Cortex of kidney (tissue), 1 donor: ENCODE measurements at places on chromosomes 11 and 22.

DNA sequence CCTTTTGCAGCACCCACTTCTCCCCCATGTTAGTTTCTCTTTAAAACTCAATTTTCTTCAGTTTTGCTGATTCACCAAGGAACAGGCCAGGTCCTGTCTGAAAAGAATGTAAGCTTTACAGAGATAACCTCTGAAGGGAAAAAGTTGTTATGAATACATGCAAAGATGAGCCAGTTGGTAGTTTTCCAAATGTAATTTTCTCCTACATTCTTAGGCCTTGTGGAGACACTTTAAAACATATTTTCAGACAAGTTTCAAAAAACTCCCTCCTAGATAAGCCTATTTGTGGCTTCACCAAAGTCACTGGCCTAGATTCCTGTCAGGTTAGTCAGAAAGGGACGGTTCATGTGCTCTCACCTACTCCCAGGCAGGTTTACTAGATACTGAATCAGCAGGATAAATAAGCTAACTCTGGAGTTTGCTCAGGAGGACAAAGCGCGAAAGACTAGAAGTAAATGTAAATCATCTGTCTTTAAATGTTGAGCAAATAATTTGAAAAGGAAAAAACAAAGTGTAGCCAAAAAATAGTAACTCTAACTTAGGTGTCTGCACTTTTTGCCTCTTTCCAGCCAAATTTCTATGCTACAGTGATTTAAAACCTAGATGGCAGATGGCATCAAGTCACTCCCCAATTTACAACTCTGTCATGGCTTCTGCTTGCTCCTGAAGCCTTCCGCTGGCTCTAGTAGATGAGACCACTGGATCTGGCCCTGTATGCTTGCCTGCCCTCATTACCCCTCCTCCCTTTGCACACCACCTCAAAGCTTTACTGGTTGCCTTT is 4.9 kb upstream of the ATP6V1E1 start:
- no peak for DNase-seq

GRCh38 chr11:90134478-90135003 is at the start of gene NAALAD2:
NAALAD2 (plus strand) TSS chr11:90134663; CDS start chr11:90134759, 96 bp downstream.
- no peak for DNase-seq

DNA sequence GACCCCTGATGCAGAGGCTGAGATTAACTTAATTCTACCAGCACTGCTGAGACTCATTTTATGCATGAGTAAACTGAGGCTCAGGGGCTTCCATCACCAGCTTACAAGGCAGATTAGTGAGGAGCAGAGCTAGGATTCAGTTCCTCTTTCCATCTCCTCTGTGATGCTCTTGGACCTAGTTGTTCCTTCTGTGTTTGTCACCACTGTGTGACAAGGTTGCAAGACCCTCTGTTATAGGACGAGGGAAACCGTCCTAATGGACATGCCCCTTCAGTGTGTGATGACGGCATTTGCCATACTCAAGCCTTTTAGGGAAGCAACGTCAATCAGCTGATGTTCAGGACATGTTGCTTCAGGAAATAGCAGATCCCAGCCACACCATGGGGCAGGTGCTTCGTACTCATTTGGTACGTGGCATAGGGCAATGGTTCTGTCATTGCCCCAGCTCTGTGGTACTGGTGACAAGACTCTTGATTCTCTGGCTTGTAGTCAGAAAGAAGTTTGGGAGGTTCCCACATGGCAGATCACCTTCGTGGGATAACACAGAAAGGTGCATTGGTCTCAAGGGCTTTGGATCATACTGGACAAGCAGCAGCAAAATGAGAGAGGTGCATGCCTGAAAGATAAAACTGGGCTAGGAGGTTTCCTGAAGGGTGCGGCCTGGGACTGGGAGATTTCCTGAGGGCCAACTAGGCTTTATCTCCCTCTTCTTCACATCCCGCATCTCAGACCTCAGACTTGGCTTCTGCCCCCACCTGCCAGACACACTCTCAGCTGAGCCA is 23.9 kb upstream of the CD44 start:
- DNase-seq, result no peak

GRCh38 chr22:19844377-19845053 is 10.2 kb downstream of the GNB1L start:
- no peak for DNase-seq

DNA sequence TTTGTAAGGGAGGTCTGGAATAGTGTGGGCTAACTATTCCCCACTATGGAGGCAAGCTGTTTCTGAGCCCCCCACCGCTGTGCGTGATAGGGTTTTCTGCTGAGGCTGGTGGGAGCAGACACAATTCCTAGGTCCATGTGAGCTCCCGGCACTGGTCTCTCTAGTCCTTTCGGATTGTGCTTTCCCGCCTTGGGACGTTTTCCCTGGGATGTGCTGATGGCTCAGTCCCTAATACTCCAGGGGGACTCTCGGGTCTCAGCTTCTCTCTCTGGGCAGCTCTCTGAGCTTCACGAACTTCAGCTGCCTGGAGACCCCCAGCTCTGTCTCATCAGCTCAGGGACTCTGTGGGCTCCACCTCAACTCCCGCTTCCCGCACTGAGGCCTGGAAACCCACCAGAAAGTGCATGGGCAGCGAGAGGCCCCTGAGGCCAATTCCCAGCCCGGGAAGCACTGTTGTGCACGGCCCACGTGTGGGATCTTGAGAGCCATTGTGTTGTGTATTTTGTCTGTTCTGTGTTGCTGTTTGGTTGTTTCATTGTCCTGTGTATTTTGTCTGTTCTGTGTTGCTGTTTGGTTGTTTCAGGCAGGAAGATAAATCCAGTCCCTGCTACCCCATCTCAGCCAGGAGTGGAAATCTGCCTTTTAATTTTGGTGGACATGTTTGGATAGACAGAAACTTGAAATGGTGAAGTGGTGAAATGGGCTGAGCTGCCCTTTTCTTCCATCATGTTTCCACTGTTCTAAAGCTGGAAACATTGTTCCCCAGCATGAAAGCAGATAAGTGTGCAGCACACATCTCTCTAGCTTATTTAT is 12.7 kb upstream of the TNNT3 start:
- DNase-seq, result no peak

- DNase-seq, result no peak
Measured at GRCh38 chr22:43007519-43008102, 7.3 kb downstream of the PACSIN2 start.

- no peak for DNase-seq
Measured at GRCh38 chr11:6900327-6900999, 8.2 kb upstream of the OR2D2 start.

DNA sequence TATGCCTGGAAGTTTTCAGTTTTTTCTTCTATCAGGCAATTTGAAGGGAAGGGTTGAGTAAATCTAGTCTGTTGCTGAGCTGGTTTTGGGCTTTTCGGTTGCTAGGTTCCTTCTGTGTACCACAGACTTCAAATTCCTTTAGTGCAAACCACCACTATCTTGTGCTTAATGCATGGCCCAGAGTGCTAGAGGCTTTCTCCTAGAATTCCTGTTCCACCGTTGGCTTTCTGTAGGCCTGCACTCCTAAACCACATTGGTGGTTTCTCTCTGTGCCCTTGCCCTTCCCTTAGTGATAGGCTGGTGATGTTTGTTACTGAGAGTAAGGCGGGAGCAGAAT is 47.1 kb upstream of the CTSC start:
- DNase-seq, result no peak

GRCh38 chr11:122341477-122341876 is 225.5 kb upstream of the BLID start:
- DNase-seq, result no peak

DNA sequence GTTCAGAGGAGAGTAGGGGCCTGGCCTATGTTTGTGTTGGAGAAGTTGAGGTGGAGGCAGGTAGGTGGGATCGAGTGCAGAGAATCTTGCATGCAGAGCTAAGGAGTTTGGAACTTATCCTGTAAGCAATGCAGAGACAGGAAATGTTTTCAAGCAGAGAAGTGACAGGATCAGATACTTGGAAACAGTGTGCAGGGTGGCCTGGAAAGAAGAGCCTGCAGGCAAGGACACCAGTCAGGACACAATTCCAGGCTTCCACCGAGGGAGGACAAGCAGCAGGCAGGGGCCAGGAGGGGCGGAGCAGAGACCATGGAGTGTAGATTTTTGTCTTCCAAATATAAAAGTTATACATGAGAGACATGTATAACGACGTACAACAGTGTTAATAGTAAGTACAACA is 26.9 kb upstream of the CECR2 start:
- no peak for DNase-seq

DNA sequence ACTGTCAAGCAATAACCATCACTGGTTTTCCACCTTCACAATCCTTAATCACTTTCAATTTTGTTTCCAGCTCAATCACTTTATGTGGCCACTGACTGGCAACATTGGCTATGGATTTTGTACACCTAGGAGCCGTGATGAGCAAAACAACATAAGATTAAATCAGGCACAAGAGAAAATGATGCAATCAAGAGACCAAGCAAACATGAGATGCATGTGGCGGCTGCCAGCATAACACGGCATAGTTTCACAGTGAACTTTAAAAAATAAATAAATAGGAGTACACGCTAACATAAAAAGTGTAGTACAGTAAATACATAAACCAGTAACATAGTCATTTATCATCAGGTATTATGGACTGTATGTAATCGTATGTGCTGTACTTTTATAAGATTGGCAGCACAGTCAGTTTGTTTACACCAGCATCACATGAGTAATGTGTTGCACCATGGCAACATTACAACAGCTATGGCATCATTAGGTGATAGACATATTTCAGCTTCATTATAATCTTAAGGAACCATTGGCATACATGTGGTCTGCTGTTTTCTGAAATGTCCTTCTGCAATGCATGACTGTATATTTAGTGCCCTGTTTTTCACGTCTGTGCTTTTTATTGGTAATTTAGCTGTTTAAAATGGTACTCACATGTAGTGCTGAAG is 83.3 kb upstream of the PRDM11 start:
- no peak for DNase-seq

- DNase-seq, result no peak
Measured at GRCh38 chr11:65651589-65652510, 10.9 kb downstream of the RELA start.

GRCh38 chr22:21991304-21991596 is 8.7 kb upstream of the TOP3B start:
- DNase-seq, result no peak

GRCh38 chr11:122696662-122697061 is 41.1 kb downstream of the UBASH3B start:
- no peak for DNase-seq

- DNase-seq, result no peak
Measured at GRCh38 chr11:117535850-117536411, 208.3 kb downstream of the CEP164 start.

GRCh38 chr22:32265882-32266767 is 11.0 kb upstream of the SLC5A4 start:
- no peak for DNase-seq

DNA sequence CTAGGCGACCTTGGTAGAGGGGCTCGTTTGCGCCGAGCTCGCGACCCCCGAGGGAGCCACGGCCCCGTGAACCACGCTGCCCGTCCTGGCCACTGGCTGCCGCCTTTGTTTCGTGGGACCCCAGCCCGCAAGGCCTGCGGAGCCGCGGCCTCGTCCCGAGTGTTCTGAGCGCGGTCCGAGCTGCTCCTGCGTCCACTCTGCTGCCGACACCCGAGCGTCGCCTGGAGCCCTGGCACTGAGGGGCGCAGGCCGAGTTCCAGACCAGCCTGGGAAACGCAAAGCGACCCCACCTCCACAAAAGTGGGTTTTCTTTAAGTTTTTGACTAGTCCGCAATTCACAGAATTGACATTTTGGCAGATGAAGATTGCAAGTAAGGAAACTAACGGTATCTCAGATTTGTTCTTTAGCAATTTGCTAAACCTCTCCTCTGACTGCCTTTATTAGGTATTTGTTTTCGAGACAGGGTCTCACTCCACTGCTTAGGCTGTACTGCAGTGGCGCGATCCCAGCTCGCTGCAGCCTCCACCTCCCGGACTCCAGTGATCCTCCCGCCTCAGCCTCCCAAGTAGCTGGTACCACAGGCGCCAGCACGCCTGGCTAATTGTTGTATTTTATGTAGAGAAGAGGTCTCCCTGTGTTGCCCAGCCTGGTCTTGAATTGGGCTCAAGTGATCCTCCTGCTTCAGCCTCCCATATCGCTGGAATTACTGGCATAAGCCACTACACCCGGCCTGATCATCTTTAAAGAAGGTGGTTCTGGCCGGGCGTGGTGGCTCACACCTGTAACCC is 879 bp upstream of the RNH1 start:
- no peak for DNase-seq

- DNase-seq, result no peak
Measured at GRCh38 chr11:13127161-13127560, 118.0 kb downstream of the RASSF10 start.

- DNase-seq, result no peak
Measured at GRCh38 chr11:90822996-90823395, 600.1 kb upstream of the CHORDC1 start.
